Choroid plexus epithelial cell (primary cell): ENCODE measurements at places on chromosomes 4 and X.

GRCh38 chrX:12961196-12961718, 13.7 kb upstream of the TMSB4X start:
- peak; percentile 9 for DNase-seq

DNA sequence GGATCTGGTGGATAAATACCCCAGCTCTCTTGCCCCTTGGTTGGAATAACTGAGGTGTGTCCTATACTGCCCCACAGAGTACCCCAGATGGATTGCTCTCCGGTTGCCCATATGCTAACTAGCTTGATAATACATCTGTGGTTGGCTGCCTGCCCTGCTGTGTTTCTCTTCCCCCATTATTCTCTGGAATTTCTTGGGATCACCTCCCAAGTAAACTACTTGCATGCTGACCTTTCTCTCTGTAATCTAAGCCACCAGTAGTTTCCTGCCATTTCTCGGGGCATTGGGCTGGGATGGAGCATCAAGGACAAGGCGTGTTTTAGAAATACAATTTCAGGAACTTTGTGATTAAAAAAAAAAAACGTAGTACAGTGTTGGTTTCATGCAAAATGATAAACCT, 25.2 kb downstream of the PPP1R2C start:
- no peak for DNase-seq

GRCh38 chr4:99131378-99131777, 12.7 kb downstream of the ADH4 start:
- no peak for DNase-seq

DNA sequence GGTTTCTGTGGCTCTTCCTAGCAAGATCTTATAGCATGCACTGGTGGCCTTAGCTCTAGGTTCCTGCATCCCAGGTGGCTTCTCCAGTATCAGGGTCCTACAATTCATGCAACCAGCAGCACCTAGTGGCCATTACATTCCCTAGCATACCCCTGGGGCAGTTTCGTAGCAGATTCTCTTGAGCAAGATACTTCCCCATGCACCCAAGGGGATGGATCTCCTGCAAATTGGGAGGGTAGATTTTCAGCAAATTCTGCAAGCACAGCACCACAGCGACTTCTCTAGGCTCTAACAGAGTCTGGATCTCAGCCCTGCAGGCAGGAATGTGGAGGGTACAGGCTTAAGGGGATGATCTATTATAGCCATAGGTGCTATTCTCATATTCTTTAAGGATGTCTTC, 13.1 kb upstream of the SLC9B1 start:
- DNase-seq: peak; percentile 73

DNA sequence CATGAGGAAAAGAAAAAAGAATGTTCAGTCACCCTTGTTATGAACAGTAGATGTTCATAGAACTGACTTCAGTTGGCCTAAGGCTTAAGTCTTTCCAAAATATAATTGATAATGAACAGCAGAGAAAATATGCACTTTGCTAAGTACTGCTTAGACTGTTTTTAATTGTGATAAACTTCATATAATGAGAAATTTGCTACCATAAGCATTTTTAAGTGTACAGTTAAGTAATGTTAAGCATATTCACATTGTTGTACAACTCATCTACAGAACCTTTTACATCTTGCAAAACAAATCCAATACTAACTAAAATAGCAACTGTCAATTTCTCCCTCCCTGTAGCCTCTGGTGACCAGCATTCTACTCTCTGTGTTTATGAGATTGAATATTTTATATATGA, 792.2 kb upstream of the LCORL start:
- no peak for DNase-seq

DNA sequence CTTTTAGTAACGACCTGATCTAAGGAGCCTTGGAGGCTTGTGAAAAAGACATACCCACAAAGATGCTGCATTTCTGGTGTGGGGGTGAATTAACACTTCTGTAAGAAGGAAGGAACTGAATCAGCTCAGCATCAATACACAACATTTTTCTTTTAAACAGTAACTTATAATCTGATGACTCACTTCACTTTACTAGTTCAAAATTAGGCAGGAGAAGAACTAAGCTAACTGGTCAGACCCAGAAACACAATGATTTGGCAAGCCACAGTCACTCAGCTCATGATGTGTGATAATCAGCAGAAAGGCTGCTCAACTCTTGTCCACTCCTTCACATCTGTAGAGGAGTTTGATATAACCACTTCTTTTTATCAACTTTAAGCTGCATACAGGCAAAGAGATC, 4.6 kb downstream of the MMAA start:
- DNase-seq: peak; percentile 16

- no peak for DNase-seq
Measured at GRCh38 chrX:67435536-67435935, 108.3 kb upstream of the AR start.

DNA sequence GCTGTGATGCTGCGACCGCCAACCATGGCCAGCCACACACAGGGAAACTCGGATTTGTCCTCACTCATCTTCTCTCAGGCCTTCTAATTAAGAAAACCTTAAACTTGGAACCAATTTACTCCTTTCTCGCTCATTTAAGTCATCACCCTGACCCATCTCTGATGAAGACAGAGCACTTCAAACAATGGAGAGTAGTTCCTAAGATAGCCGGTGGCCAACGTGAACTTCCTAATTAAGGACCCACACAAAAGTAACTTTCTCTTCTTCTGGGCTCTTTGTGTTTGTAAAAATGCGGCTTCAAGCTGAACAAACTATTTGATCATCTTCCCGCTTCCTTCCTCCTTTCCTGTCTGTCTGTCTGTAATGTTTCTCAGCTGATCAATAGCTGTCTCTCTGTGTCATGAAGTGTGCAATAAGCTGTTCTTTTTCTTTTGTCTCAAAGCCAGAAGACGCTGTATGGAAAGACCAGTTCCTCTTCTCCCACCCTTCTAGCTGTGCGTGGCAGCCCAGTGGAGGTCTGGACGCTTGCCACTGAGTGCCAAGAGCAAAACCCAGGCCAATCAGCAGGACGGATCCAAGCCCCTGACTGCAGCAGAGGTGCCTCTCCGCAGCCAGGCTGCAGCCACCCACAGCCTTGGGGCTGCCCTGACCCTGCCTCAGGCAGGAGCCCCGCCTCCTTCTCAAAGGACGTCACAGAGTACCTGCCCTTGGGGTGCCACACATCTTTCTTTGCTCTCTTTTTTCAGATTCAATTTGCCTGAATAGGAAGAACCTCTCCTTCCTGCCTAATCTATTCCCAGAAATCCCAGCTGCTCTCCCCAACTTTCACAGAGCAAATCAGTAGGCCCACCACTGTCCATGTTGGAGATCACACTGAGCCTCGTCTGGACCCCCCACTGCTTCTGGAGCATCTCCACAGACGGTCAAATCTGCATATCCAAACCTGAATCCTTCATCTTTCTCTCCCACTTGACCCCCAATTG, 59.3 kb downstream of the MAML3 start:
- no peak for DNase-seq

GRCh38 chrX:68249401-68249831, 183.9 kb downstream of the OPHN1 start:
- no peak for DNase-seq

DNA sequence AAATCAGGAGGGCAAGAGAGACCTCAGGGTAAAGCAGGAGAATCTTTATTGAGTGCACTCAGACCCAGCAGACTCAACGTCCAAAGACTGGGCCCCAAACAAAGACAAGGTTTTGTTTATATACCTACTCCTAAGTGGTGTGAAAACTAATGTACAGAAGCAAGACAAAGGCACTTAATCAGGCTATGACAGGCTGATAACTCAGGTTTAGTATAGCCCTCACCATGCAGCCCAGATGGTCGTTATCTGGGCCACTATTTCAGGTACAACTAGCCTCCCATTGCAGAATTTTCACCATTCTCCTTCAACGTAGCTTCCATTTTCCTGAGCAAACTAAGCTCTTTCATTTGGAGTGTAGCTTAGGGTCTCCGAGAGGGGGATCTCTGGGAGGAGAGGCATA, 36.9 kb downstream of the SULT1E1 start:
- no peak for DNase-seq

- DNase-seq: no peak
Measured at GRCh38 chrX:19556202-19556601, 40.9 kb upstream of the MAP3K15 start.

GRCh38 chr4:73776321-73776729, 36.0 kb downstream of the CXCL8 start:
- DNase-seq: peak; percentile 99

DNA sequence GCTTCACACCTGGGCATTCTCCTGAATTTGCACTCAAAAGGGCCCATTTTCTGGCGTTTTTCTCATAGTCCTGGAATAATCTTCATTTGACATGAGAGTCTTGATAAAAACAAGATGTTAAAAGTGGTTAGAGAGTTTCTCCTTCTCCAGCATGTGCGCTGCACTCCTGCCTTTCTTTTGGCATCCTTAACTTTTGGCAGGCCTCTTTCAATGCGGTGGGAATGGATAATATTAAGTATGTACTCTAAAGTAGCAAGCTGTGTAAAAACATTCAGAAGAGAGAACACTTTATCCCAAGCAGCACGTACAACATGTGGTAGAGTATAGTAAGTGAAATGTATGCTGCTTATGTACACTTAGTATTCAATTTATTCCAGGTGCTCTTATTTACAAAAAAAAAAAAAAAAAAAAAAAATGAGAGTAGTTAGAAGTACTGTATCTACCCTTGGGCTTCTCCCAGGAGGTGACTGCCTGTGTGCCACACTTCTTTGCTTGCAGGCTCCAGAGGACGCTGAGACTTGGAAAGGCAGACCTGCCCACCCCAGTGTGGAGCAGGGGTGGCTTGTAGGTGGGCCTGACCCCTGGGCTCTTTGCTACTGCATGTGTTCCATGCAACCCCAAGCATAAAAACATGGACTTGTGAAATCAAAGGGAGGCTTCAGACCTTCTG, 3.9 kb downstream of the FGF2 start:
- DNase-seq: peak; percentile 41

GRCh38 chr4:25915353-25915705, 1.3 kb downstream of the SMIM20 start:
- peak; percentile 30 for DNase-seq
